ENCODE measurements at places on chromosomes 5 and 9.

GRCh38 chr9:74644023-74644422 lies 146.9 kb downstream of the RORB start:
- DNase-seq: no peak

DNA sequence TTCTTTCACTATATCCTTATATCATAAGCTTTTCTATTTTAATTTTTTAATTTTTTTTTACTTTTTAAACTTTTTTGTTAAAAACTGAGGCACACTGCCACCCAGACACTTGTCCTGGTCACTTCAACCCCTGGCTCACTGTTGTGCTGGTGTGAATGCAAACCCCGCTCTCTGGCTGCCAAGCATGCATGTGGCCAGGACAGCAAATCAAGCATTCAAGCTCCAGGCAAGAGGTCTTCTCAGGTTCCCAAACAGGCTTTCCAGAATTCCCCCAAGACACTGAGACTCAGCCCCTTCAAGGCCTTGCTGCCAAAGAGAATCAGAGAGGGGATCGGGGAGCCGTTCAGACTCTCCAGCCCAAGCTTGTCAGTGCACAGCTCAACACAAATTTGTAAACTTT lies 139.9 kb downstream of the FANCC start:
- DNase-seq: no peak

DNA sequence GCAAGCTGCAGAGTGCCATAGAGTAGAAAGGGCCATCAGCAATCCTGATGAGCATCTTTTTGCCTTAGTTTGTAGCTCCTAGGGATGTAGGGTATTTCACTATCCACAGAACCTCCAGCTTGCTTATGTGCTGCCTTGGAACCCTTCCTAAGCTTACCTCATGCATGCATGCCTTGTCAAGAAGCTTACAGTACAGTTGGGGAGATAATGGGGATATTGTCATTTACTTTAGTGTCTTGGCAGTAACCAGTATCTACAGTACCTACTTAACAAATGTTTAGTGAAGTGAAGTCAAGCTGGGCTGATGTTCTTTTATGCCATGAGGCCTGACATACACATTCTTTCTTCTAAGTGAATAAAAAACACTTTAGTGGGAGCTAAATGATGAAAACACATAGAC lies 164.6 kb upstream of the PPP1R2B start:
- no peak for DNase-seq

DNA sequence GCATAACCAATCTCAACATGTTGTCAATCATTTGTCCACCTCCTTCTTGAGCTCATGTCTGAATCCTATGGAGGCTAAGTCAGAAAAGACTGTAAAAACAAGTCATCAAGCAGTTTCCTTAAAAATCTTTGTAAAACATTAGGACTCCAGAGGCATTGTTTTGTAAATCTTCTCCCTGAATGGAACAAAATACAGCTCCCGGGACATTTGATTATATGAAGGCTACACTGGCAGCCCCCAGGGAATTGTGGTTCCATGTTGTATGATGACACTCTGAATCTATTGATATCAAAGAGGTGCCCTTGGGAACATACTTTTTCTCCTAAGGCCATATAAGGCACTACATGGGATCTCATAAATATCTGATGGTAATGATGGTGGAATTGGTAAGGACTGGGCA lies 83.2 kb upstream of the NUDT12 start:
- no peak for DNase-seq

DNA sequence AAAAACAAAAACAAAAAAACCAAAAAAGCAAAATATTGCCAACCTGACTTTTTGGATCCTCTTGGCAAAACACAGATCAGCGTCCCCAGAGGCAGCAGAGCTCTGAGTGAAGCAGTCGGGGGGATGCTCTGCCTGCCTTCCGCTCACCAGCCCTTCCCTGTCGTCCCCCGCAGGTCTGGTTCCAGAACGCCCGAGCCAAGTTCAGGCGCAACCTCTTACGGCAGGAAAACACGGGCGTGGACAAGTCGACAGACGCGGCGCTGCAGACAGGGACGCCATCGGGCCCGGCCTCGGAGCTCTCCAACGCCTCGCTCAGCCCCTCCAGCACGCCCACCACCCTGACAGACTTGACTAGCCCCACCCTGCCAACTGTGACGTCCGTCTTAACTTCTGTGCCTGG lies 20.7 kb downstream of the LHX2 start:
- no peak for DNase-seq

DNA sequence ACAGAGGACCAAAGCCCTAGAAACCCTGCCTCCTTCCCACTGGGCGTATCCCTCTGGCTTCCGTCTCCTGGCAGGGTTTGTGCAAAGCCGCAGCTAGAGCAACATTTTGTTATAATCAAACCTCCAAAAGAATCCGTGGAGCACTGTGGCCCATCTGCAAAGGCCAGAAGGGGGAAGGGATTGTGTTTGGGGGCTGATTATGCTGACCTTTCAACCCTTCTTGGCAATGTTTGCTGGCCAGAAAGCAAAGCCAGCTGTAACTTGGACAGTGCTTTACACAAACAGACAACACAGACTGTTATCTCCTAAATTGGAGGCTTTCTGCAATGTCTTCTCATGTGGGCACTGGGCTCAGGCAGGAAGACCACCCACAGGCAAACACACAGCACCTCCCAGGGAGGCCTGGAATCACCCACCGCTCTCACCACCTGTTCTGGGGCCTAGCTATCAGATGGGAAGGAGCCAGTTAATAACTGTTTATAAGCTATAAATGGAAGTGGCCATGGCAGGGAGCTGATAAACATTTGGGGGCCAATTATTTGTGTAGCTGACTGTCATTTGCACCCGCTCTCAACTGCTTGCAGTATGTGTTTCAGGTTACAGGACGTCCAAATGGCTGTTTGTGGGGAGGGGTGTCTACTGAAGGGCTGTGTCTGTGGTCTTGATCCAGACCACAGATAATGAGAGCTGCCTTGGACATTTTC lies 121.6 kb upstream of the ERCC6L2 start:
- no peak for DNase-seq

DNA sequence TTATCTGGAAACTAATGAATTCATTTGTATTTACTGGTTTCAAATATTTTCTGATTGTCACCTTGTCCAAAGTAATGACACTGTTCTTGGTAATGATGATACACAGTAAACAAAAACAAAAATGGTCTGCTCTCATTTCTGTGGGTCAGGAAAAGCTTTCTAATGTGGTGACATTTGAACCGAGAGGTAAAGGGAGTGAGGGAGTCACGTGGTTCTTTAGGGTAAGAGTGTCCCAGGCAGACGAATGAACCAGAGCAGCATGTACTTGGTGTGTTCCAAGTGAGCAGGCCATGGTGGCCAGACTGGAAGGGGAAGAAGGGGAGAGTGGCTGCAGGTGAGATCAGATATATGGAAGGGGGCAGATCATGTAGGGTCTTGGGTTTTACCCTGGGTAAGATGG lies 247.0 kb upstream of the SLC30A5 start:
- no peak for DNase-seq

DNA sequence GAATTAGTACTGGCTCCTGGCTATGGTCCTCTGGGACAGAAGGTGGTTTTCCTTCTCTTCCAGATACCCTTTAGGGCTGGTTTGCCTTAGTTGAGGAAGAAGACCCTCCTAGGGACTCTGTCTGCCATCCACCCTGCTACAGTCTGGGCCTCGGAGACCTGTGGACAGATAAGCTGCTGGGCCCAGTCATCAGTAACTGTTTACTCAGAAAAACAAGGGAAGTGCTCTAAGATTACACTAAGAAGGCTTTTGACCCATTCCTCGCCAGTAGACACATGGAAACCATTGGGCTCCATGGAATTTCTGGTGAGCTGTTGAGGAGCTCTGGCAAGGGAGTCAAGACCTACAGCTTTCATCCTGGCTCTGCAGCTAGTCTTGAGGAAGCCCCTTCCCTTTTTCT lies 31.2 kb downstream of the LARP1 start:
- peak; percentile 51 for DNase-seq

DNA sequence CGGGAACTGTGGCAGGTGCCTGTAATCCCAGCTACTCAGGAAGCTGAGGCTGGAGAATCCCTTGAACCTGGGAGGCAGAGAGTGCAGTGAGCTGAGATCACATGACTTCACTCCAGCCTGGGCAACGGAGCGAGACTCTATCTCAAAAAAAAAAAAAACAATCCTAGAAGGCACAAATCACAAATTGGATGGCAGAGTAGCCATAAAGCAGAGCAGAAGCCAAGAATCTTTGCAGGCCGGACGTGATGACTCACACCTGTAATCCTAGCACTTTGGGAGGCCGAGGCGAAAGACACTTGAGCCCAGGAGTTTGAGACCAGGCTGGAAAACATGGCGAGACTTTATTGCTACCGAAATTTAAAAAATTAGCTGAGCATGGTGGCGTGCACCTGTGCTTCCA lies 9.2 kb upstream of the FUBP3 start:
- DNase-seq: no peak

DNA sequence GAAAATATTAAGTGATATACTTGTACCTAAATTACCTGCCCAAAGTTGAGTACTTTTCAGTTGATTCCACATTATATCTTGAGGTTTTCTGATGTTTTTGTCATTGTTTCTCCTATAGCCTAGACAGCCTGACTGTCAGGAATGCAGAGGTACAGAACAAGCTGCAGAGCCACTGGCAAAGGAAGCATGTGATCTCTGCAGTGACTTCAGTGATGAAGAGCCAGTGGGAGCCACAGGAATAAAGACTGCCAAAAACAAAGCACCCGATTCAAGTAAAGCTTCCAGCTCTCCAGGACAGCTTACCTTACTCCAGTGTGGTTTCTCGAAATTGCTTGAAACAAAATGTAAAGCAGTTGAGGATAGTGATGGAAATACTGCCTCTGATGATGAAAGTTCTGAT lies 96.3 kb downstream of the ERCC6L2 start:
- DNase-seq: no peak

GRCh38 chr9:5688109-5688508 lies 59.2 kb downstream of the RIC1 start:
- DNase-seq: peak; percentile 69

GRCh38 chr5:137888466-137888862 lies 793 bp upstream of the PKD2L2 start:
- DNase-seq: peak; percentile 59

DNA sequence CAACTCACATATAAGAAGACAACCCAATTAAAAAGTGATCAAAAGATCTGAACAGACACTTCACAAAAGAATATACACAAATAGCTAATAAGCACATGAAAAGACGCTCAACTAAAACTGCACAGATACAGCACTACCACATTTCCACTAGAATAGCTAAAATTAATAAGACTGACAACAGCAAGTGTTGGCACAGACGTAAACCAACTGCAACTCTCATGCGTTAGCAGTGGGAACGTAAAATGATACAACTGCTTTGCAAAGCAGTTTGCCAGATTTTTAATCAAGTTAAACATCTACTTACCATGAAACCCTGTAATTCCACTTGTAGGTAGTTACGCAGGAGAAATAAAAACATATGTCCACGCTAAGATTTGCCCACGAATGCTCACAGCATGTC lies 9.0 kb downstream of the SEMA4D start:
- DNase-seq: no peak

- DNase-seq: no peak
Observed at GRCh38 chr5:146254223-146254622, 50.8 kb downstream of the RBM27 start.

GRCh38 chr9:135415586-135415985 lies 64.0 kb upstream of the PPP1R26 start:
- no peak for DNase-seq

GRCh38 chr9:71485326-71485725 lies 283.0 kb downstream of the CEMIP2 start:
- no peak for DNase-seq

GRCh38 chr9:116750510-116750909 lies 63.4 kb downstream of the TRIM32 start:
- DNase-seq: no peak

- no peak for DNase-seq
Observed at GRCh38 chr9:15221746-15222145, 85.3 kb downstream of the TTC39B start.

GRCh38 chr5:41842777-41843176 lies 27.4 kb downstream of the OXCT1 start:
- DNase-seq: no peak

GRCh38 chr9:32486839-32487562 lies 39.0 kb downstream of the RIGI start:
- DNase-seq: no peak

- DNase-seq: no peak
Observed at GRCh38 chr9:135226369-135227050, 139.0 kb downstream of the OLFM1 start.

DNA sequence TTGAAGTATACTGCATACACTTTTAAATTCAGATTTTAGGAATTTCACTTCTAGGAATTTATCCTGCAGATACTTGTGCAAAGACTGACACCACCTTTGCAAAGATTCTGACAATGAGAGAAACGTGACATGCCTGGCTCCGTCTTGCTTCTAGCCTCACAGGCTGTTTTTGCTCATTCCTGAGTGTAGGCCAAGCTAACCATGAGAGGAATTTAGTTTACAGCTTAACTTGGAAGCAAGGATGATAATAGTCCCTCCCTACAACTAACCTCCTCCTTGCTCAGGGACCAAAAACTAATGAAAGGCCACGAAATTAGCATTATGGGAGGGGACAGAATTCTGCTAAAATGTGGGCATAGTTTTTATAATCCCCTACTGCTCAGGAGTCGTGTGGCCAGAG lies 31.1 kb downstream of the C5orf22 start:
- DNase-seq: no peak
